Activated naive CD4-positive, alpha-beta T cell treated with Interleukin-2 at 50 U/mL for 16 hours (primary cell): ENCODE measurements at places on chromosomes 3 and 15.

- DNase-seq: no peak
Measured at GRCh38 chr3:89246326-89246725, 138.9 kb downstream of the EPHA3 start.

DNA sequence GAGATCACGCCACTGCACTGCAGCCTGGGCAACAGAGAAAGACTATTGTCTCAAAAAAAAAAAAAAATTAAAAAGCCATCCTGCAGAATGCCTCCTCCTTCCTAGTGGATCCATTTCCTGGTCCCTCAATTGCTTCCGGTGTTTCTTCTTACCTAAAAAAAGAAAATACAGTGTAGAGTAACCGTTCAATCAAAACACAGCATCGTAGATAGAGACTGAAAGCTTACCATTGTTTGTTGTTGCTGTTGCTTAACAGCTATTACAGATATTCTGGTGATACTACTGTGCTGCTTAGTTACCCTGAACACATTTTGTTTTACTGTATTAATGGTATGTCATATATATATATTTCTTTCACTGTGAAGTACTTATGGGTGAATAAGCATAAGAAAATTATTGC lies 105.5 kb upstream of the LRRFIP2 start:
- DNase-seq: no peak

DNA sequence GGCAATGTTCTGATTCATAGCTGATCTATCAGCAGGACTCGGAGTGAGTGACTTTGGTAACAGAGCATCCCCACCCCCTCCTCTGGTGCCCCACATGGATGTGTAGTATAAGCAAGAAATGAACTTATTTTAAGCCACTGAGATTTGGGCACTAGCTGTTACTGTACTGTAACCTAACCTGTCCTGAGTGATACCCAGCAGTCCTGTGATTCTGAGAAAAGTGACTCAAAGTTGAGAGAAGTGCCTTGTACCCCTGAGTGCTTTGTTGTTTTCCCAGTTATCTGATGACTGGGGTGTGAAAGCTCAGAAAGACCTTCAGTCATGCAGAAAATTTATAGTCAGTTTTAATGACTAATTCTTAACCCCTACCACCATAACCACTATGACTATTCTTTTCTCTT lies 439.9 kb upstream of the RBMS3 start:
- peak; percentile 16 for DNase-seq

DNA sequence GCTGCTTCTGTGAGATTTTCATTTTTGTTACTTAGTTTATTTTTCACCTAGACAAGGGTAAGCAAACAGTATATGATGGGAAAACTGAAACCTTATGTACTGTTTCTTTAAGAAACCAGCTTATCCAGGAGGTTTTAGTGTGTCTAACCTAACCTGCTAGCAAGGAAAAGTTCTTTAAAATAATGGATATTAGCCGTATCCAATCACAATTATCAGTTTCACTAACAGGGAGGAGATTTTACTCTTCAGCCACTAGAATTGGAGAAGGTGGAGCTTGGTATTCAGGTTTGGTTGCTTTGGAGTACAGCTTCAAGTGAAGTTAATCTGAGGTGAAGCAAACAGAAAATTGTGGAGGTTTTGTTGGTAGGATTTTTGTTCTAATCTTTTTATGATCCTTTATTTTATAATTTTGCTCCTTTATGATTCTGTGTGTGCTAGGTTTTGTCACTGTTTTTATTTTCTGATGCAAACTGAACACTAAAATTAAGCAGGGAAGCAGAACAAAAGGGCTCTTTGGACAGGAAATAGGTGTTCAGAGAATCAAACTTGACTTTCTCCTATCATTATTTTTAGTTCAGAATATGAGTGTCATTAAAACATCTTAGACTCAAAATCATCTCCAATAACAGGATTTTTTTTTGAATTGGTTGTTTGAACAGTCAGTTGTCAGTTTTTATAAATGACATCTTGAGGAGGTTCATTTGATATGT lies 13.0 kb downstream of the ZFAND6 start:
- no peak for DNase-seq

DNA sequence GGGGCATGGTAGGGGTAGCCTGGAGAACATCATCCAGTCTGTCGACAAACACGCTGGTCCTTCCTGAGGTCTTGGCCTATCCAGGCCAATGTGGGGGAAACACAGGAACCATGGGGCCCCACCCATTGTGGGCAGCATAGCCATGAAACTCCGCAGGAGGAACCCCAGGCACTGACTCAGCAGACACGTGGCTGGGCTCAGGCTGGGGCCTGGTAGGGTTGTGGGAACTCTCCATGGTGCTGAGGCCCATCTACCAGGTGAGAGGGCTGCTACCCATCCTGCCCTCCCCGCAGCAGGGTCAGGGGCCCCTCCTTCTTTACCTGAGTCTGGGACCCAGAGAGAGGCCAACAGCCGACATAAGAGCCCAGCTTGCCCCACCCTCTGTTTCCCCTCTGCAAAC lies 22.6 kb upstream of the CACNA2D2 start:
- DNase-seq: peak; percentile 54
